ENCODE measurements at places on chromosomes 4 and X.

DNA sequence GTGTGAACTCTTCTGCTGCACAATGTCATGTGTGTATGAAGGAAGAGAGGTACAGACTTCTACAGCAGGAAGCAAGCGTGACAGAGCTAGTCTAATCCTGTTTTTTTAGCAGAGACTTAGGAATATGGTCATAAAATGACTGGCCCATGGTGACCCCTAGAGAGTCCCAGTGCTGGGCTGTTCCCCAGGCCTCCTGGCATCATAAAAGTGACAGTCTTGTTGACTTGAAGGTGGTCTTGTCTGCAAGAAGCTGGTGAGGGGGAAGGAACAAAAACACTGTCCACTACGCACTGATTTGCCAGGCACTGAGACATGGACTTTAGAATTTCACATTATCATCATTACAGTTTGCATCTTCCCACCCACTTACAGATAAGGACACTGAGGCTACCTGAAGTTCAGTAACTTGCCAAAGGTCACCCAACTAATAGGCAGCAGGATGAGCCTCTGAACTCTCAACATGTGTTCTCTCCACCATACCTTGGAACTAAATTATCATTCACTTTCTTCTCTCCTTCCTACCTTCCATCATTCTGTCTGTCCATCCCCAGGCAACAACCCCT, 63.0 kb downstream of the HADH start:
- no peak for DNase-seq

- no peak for DNase-seq
Measured at GRCh38 chr4:143302536-143302935, 34.1 kb upstream of the GAB1 start.

DNA sequence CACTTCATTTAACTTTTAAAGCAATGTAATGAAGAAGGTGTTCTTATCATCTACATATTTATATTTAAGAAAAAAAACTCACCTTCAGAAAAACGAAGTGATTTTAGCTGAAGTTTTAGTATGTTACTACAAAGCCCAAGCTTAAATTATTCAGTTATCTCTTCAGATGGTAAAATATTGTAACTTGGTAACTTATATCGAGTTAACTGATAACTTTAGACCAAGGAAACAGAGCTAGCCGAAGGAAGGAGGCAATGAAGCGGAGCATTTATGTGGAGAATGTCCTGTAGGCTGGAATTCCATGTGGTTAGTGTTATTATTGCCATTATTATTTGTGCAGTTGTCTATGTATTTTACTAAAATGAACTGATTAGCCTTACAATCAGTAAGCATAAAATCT, 1102.1 kb upstream of the LCORL start:
- DNase-seq: no peak

DNA sequence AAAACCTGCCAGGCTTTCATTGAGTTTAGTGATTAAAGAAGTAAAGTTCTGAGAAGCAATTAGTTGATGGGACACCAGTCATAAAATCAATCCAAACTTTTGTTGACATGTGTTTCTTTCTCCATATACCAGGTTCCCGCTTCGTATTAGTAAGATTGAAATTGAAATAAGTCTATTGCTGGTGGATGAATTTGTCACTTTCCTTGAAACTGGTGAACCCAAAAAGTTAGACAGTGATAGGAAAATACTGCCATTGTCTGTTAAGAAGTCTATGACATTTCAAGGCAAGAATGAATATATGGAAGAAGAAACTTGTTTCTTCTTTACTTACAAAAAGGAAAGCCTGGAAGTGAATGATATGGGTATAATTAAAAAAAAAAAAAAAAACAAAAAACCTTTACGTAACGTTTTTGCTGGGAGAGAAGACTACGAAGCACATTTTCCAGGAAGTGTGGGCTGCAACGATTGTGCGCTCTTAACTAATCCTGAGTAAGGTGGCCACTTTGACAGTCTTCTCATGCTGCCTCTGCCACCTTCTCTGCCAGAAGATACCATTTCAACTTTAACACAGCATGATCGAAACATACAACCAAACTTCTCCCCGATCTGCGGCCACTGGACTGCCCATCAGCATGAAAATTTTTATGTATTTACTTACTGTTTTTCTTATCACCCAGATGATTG, at the start of gene CD40LG:
Gene CD40LG (plus strand): TSS at position 482 of the 684 bp plus-strand sequence. CDS start 91 bp downstream, at position 573.
- no peak for DNase-seq

- DNase-seq: no peak
Measured at GRCh38 chrX:149473966-149474365, 31.1 kb downstream of the IDS start.

- DNase-seq: no peak
Measured at GRCh38 chr4:17687237-17687857, 72.9 kb downstream of the MED28 start.

GRCh38 chr4:9979101-9979701, 42.1 kb downstream of the SLC2A9 start:
- no peak for DNase-seq

- no peak for DNase-seq
Measured at GRCh38 chr4:26288355-26288909, 32.4 kb upstream of the RBPJ start.

DNA sequence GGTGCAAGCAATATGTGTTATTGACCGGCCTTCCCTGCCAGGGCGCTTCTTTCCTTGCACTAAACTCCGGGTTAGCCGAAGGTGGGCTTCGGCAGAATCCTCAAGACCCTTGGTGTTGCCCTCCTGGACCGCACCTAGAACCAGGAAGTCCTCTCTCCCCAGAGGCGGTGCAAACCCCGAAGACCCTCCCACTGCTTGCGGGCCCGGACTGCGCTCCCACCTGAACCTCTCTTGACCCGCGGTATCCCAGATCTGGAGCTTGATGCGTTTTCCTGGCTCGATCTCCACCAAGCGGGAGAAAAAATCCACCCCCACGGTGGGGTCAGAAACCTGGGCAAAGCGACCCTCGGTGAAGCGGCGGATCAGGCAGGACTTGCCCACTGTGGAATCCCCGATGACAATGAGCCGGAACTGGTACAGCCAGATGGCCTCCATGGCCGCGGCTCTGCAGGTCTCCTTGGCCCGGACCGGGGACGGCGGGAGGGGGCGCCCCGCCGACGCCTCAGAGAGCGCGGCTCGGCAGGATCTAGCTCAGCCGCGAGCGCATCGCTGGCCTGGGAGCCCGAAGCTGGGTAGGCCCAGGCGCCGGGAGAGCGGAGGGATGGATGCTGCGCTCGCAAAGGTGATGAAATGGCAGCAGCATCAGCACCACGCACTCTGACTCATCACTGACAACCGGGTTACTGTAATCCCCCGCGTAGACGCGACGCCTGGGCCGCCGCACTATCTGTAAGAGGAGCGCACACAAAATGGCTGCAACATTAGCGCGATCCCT, at the start of gene RAB39B:
Gene RAB39B (minus strand): TSS at position 638 of the 775 bp plus-strand sequence. CDS start 203 bp downstream, at position 435.
- DNase-seq: peak; percentile 40

- no peak for DNase-seq
Measured at GRCh38 chr4:73855406-73855805, 2.3 kb downstream of the PF4V1 start.

- DNase-seq: no peak
Measured at GRCh38 chrX:19373351-19373891, 29.7 kb downstream of the PDHA1 start.

DNA sequence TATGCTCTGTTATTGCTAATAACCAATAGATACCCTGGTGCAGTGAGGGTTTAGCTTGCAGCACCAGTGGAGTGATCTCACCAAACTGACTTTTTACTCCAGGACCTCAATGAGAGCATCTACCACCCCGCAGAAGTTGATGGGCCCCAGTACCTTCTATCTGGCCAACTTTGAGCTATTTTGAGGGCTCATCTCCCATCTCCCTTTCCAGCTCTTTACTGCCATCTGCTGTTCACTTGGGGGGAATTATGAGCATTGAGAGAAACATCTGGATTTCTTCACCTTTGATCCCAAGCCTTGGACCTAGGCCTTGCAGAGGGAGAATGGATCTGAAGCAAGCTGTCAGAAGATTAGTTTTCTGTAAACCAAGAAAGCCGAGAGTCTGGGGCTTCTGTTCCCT, 143.6 kb downstream of the TMEM164 start:
- no peak for DNase-seq

DNA sequence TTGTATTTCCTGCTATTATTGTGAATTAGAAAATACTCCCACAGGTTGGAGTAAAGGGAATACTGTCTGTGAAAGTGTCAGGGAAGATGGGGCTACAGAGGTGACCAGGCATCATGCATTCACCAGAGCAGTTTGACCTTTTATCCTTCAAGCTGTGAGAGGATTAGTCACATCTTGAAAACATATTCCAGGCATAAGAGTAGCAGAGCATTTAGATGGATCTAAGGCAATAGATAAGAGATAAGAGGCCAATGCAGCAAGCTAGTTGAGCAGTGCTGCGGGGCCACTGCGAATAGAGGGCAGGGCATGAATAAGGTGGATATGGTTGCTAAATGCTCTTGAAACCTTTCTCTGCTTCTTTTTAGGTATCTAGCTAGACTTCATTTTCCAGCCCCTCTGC, 470.7 kb upstream of the FTHL17 start:
- DNase-seq: no peak

GRCh38 chr4:138494931-138495330, 252.8 kb upstream of the SLC7A11 start:
- DNase-seq: no peak

DNA sequence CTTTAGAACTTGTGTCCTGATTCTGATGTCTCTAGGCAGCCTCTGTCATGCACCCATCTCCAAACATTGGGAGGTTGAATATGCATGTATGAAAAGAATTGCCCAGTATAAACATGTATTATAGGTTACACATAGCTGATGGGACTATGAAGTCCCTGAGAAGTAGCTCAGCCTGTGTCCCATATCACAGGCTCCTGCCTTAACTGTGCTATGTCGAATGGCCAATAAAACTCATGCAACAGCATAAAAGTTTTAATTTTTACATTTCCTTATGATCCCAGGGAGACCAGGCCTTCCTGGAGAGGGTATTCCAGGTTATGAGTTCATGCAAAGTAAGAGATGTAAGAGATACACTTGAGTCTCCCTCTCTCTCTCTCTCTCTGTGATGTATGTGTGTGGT, 217.4 kb downstream of the SHROOM3 start:
- DNase-seq: no peak

- no peak for DNase-seq
Measured at GRCh38 chrX:133677123-133678063, 262.1 kb upstream of the GPC4 start.

DNA sequence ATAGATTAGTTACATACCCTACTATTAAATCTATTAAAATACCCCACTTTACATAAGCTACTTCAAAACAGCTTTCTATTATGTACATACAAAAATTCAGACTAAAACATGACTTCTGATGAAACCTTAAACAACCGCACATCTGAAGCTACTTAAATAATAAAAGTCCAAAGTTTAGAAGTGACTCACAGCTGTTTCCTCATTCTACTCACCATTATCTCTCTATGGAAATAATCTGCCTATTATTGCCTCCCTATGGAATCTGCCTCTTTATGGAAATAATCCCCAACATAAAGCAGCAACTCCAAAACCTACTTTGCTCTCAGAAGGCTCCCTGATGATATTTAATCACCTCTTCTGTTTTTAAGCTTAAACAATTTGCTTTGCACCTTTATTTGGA, 15.7 kb upstream of the BANK1 start:
- DNase-seq: no peak

DNA sequence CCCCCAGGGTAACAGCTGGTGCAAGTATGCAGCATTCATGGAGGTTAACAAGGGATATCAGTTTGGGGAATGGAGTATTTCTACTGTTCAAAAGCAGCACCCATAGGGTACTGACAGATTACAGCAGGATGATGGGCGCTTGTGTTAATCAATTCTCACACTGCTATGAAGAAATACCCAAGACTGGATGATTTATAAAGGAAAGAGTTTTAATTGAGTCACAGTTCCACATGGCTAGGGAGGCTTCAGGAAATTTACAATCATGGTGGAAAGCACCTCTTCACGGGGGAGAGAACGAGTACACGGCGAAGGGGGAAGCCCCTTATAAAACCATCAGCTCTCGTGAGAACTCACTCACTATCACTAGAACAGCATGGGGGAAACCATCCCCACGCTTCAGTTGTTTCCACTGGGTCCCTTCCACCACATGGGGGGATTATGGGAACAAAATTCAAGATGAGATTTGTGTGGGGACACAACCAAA, 64.1 kb downstream of the TNIP2 start:
- no peak for DNase-seq

- DNase-seq: no peak
Measured at GRCh38 chrX:9433596-9433995, 31.3 kb upstream of the TBL1X start.

GRCh38 chr4:75513526-75514130, 575 bp downstream of the RCHY1 start:
- no peak for DNase-seq

Data from activated CD4-positive, CD25-positive, alpha-beta regulatory T cell treated with anti-CD3 and anti-CD28 coated beads, Interleukin-2, amount 50 U/mL, for 16 hours (primary cell).